Fibroblast of lung (primary cell): ENCODE measurements at places on chromosomes 12 and 14. TPM values are rescaled to one million over a fixed set of nuclear protein-coding genes. Genes with fewer than 3 reads are reported as not detected.

DNA sequence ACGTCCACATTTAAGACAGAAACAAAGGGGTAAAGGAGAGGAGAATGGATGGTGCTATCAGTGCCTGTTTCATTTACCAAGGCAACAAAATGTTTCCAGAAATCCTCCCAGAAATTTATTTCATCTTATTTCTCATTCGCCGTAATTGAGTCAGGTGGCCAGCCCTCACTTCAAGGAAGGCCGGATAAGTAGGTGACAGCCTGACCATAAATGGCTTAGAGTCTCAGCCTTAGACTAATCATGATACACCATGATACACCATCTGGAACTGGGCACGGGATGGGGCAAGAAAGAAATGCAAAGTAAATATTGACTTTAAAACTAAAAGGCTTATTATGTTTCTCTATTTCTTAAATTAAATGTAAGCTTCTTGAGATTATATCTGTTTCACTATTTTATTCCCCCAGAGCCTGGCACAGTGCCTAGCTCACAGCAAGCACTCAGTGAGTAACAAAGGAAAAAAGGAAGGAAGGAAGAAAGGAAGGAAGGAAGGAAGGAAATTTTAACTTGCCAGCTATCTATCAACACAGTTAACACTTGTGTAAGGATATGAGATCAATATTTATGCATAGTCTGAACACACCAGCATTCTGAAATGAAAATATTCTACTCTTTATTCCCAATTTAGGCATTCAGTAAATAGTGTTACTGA, 106.1 kb upstream of the FSCB start:
- no peaks in the 10 kb centered on the region for H3K4me1 ChIP-seq

- no peak overlapping the region for H3K27ac ChIP-seq
- no peak overlapping the region for H3K4me3 ChIP-seq
- no peaks in the 10 kb centered on the region for H3K27me3 ChIP-seq
- peaks cover 4% of the 10 kb centered on the region for H3K4me1 ChIP-seq
- peaks cover 3% of the 10 kb centered on the region for H3K36me3 ChIP-seq
- DNase-seq = no peak
Measured at GRCh38 chr14:58643366-58643765, 5.6 kb downstream of the DACT1 start.

DNA sequence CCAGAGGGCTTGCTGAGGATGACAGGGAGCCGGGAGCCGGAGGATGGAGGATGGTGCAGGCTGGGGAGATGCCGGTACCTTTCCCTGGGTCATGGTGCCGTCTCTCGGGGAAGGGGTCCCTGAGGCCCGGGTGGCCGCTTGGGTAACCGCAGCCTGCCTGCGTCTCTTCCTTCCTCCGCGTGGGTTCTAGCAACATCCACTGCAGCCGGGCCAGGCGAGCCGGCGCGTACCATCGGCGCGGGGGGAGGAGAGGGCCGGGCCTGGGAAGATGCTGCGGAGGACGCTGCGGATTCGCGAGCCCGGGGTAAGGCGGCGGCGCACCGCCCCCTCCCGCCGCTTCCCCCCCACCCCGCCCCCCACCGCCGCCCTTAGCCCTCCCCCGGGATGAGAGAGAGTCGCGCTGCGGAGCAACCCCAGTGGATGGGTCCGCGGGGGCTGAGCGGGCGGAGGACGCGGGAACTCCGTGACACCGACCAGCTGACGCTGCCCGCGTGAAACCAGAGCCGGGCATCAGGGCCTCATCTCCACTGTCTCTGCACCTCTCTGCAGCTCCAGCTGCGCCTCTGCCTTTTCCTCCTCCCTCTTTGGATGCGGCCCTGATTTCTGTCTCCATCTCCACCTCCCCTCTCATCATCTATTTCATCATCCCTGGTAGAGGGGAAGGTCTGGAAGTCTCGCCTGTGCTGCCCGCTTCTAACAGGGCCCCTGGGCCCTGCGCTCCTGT, at the start of gene FAIM2:
TSS of gene FAIM2 (minus strand) at position 201 of the 724 bp plus-strand sequence. CDS start at position 93, 108 bp downstream.
- peaks cover 2% of the 10 kb centered on the region for H3K4me1 ChIP-seq
- H3K4me3 ChIP-seq = peak within 1 kb of the TSS; percentile 41
- peaks cover 5% of the 10 kb centered on the region for H3K27me3 ChIP-seq
- H3K36me3 ChIP-seq = no peaks in the 10 kb centered on the region
- peak; percentile 84 for DNase-seq
- no peak within 1 kb of the TSS for H3K27ac ChIP-seq

DNA sequence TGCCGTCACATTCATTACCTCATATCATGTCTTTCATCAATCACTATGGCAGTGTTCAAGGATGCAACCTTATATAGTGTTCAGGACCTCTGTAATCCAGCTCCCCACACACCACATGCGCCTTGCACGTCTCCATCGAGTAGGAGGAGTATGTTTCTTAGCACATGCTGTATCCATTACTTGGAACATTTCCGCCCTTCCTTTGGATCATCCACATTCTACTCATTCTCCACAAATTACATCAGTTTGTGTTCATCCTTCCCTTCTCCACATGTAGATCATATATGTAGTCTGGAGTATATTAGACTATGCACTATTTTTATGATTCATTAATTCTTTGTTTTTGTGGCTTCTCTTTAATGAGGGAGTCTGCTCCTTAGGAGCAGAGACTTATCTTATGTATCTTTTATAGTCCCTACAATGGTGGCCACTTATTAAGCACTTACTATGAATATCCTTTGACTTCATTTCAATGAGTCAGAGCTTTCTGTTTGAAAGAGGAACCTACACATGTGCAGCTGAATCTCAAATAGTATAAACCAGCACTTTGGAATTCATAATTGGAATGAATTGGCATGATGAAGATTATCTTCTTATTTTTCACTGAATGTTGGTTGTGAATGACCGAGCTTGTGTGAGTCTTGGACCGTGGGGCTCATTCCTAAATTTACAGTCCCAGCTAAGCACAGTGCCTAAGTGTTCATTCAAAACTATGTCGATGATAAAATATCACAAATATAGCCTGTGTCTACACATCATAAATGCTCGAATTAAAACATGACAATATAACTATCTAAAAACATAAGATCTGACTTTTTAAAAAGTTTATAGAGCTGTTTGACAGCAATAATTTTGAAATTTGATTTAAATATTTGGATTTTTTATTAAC, 30.2 kb upstream of the NPAS3 start:
- no peak for DNase-seq
- H3K27me3 ChIP-seq = no peaks in the 10 kb centered on the region
- no peak overlapping the region for H3K27ac ChIP-seq
- H3K4me1 ChIP-seq = no peaks in the 10 kb centered on the region

GRCh38 chr14:52188381-52188780, 79.1 kb upstream of the PTGDR start:
- H3K27me3 ChIP-seq = no peaks in the 10 kb centered on the region
- DNase-seq = no peak
- no peaks in the 10 kb centered on the region for H3K4me1 ChIP-seq
- no peaks in the 10 kb centered on the region for H3K36me3 ChIP-seq
- H3K4me3 ChIP-seq = no peak overlapping the region
- H3K27ac ChIP-seq = no peak overlapping the region

- peaks cover 10% of the 10 kb centered on the region for H3K4me1 ChIP-seq
- H3K36me3 ChIP-seq = peaks cover 20% of the 10 kb centered on the region
- H3K27ac ChIP-seq = no peak overlapping the region
- no peaks in the 10 kb centered on the region for H3K27me3 ChIP-seq
- DNase-seq = peak; percentile 70
- no peak overlapping the region for H3K4me3 ChIP-seq
Measured at GRCh38 chr12:53508534-53509170, 1.4 kb upstream of the NPFF start.

GRCh38 chr12:107356266-107356936, 263.1 kb upstream of the CRY1 start:
- no peaks in the 10 kb centered on the region for H3K27me3 ChIP-seq
- no peak overlapping the region for H3K27ac ChIP-seq
- H3K36me3 ChIP-seq = no peaks in the 10 kb centered on the region
- no peak overlapping the region for H3K4me3 ChIP-seq
- DNase-seq = peak; percentile 70
- H3K4me1 ChIP-seq = peaks cover 6% of the 10 kb centered on the region

DNA sequence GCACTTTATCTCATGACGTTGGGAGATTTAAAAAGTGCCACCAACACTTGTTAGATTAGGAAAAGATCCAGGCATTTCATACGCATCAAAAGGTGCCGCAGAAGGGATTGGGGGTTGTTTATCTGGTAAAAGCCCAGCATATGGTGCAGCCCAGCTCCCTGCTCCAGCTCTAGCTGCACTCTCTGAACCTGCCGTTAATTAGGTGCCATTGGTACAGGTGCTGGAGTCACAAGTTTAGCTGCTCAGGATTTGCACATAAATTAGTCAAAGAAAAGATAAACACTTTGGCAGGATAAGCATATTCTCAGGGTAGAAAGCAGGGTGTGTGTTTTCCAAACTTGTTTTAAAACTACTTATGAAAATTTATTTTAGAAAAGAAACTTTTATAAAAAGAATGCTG, 932.6 kb upstream of the TMEM132C start:
- H3K36me3 ChIP-seq = no peaks in the 10 kb centered on the region
- no peaks in the 10 kb centered on the region for H3K4me1 ChIP-seq
- H3K4me3 ChIP-seq = no peak overlapping the region

GRCh38 chr14:53955671-53956426, 776 bp downstream of the BMP4 start:
- no peaks in the 10 kb centered on the region for H3K36me3 ChIP-seq
- H3K27ac ChIP-seq = peak overlapping the region; percentile 19
- no peaks in the 10 kb centered on the region for H3K4me1 ChIP-seq
- peak; percentile 56 for DNase-seq

- peaks cover 15% of the 10 kb centered on the region for H3K4me1 ChIP-seq
- no peaks in the 10 kb centered on the region for H3K27me3 ChIP-seq
- H3K4me3 ChIP-seq = no peak overlapping the region
- H3K36me3 ChIP-seq = no peaks in the 10 kb centered on the region
- H3K27ac ChIP-seq = peak overlapping the region; percentile 35
Measured at GRCh38 chr12:47022296-47022695, 57.1 kb upstream of the PCED1B start.

GRCh38 chr14:50039734-50040400, 76.5 kb downstream of the VCPKMT start:
- H3K27me3 ChIP-seq = no peaks in the 10 kb centered on the region
- H3K27ac ChIP-seq = peak overlapping the region; percentile 91
- H3K4me1 ChIP-seq = peaks cover 33% of the 10 kb centered on the region
- H3K4me3 ChIP-seq = no peak overlapping the region

DNA sequence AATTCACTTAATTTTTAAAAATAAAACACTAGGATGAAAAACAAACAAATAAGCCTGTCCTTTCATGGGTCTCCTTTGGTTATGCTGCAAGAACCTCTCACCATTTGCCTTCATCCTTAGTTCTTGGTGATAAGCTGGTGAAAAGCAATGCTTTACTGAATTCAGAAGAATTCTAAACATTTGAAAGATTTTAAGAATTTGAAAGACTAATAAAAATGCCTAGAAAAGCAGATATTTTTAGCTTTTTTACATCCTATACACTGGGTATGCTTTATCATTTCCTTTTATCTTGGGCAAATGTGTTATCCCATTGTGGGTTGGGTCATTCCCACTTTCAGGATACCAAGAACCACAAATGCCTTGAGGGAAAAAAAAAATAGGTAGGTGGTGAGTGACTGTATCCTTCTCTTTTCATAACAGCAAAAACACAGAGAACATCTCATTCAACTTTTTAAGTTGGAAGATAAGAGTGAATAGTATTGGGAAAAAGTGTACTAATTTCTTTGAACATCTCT, 197.1 kb upstream of the ABCD2 start:
- no peaks in the 10 kb centered on the region for H3K36me3 ChIP-seq
- H3K4me3 ChIP-seq = no peak overlapping the region
- H3K27ac ChIP-seq = no peak overlapping the region
- DNase-seq = no peak
- H3K27me3 ChIP-seq = no peaks in the 10 kb centered on the region

GRCh38 chr12:27733052-27733656, 22.5 kb downstream of the MRPS35 start:
- H3K27me3 ChIP-seq = no peaks in the 10 kb centered on the region
- no peak overlapping the region for H3K27ac ChIP-seq
- no peaks in the 10 kb centered on the region for H3K4me1 ChIP-seq
- no peaks in the 10 kb centered on the region for H3K36me3 ChIP-seq
- no peak overlapping the region for H3K4me3 ChIP-seq

DNA sequence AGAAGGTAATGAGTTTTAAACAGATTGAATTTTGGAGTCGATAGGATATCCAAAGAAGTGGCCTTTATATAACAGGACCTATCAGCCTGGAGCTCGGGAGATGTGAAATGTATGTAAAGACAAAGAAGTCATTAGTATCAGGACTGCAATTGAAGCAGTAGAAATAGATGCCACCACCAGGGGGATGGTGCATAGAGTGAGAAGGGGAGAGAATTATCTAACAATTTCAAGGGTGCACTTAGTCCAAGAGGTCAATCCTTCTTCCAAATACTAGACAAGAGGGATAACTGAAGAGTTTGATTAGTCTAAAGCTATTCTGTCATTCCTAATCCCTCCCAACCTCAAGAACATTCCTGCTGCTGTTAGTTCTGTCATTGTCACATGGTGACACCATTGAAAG, 127.8 kb downstream of the CFAP54 start:
- H3K27ac ChIP-seq = no peak overlapping the region
- DNase-seq = no peak
- no peaks in the 10 kb centered on the region for H3K36me3 ChIP-seq
- H3K27me3 ChIP-seq = no peaks in the 10 kb centered on the region

- DNase-seq = no peak
- H3K36me3 ChIP-seq = no peaks in the 10 kb centered on the region
- no peak overlapping the region for H3K4me3 ChIP-seq
- H3K27ac ChIP-seq = no peak overlapping the region
- no peaks in the 10 kb centered on the region for H3K27me3 ChIP-seq
Measured at GRCh38 chr12:113867258-113867657, 98.9 kb downstream of the RBM19 start.

DNA sequence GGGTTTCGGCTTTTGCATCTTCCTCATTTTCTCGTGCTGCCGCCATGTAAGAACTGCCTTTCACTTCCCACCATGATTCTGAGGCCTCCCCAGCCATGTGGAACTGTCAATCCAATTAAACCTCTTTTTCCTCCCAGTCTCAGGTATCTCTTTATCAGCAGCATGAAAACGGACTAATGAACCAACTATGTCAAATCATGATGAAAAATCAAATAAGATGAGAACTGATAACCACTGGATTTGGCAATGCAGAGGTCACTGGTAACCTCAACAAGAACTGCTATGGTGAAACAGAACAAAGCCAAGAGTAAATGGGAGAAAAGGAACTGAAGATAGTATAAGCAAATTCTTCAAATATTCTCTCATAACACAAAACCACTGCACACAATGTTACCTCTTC, 6.0 kb downstream of the EML5 start:
- no peaks in the 10 kb centered on the region for H3K4me1 ChIP-seq
- no peak overlapping the region for H3K27ac ChIP-seq
- H3K36me3 ChIP-seq = no peaks in the 10 kb centered on the region
- no peaks in the 10 kb centered on the region for H3K27me3 ChIP-seq

- H3K4me1 ChIP-seq = peaks cover 5% of the 10 kb centered on the region
- DNase-seq = no peak
- H3K27me3 ChIP-seq = no peaks in the 10 kb centered on the region
- H3K27ac ChIP-seq = no peak overlapping the region
- H3K4me3 ChIP-seq = no peak overlapping the region
Measured at GRCh38 chr12:124446364-124446763, 121.0 kb downstream of the NCOR2 start.

- no peak overlapping the region for H3K27ac ChIP-seq
- no peak for DNase-seq
- H3K4me3 ChIP-seq = no peak overlapping the region
- no peaks in the 10 kb centered on the region for H3K4me1 ChIP-seq
Measured at GRCh38 chr12:459050-459429, 699 bp upstream of the B4GALNT3 start.

The PTGER2 gene
- 30.0 and 38.8 TPM in 2 replicates for total RNA-seq

The ADCY6 gene
- 34.7 and 53.2 TPM in 2 replicates for total RNA-seq

The CCDC88C gene
- 0.17 and 0.51 TPM in 2 replicates for total RNA-seq

The BMP4 gene
- 27.2 and 77.5 TPM in 2 replicates for total RNA-seq

The OTX2 gene
- total RNA-seq = not detected in 2 replicates
